ENCODE measurements at places on chromosomes 2 and 18.

DNA sequence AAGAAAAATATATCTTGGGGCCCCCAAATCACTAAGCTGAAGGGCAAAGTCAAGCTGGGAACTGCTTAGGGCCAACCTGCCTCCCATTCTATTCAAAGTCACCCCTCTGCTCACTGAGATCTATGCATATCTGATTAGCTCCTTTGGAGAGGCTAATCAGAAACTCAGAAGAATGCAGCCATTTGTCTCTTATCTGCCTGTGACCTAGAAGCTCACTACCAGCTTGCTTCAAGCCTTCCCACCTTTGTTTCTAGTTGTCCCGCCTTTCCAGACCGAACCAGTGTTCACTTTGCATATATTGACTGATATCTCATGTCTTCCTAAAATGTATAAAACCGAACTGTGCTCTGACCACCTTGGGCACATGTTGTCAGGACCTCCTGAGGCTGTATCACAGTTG, 479.4 kb downstream of the METTL4 start:
- DNase-seq = no peak

DNA sequence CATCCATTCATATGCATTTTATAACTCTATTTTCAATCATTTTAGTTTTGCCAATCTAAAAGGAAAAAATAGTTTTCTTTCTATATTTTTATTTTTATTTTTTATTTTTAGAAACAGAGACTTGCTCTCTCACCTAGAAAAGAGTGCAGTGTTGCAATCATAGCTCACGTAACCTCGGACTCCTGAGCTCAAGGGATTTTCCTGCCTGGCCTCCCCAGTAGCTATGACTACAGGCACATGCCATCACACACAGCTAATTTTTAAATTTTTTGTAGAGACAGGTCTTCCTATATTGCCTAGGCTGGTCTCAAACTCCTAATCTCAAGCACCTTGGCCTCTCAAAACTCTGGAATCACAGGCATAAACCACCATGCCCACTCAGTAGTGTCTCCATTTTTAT, 125.5 kb upstream of the XIRP2 start:
- DNase-seq = no peak

GRCh38 chr2:60361498-60361897, 192.0 kb downstream of the BCL11A start:
- no peak for DNase-seq

GRCh38 chr2:9463698-9464034, 10.7 kb upstream of the IAH1 start:
- no peak for DNase-seq

GRCh38 chr2:5520463-5520972, 171.7 kb upstream of the SOX11 start:
- no peak for DNase-seq
